Neural progenitor cell (in vitro differentiated cells): ENCODE measurements at places on chromosomes 4 and X. TPM values are rescaled to one million over a fixed set of nuclear protein-coding genes. Genes with fewer than 3 reads are reported as not detected.

- DNase-seq = no peak
These were observed 6.0 kb downstream of the PLXNB3 start for GRCh38 chrX:153769865-153770600.

SPACA5 gene
- 9.6 TPM in 1 of 2 replicates, not detected in the other for total RNA-seq

ANOS1 gene
- 31.3 and 45.7 TPM in 2 replicates for total RNA-seq

- DNase-seq = no peak
These were observed 36.7 kb upstream of the STPG2 start for GRCh38 chr4:98179951-98180350.

GRCh38 chr4:186642998-186643397 lies 80.7 kb downstream of the FAT1 start:
- DNase-seq = no peak

DNA sequence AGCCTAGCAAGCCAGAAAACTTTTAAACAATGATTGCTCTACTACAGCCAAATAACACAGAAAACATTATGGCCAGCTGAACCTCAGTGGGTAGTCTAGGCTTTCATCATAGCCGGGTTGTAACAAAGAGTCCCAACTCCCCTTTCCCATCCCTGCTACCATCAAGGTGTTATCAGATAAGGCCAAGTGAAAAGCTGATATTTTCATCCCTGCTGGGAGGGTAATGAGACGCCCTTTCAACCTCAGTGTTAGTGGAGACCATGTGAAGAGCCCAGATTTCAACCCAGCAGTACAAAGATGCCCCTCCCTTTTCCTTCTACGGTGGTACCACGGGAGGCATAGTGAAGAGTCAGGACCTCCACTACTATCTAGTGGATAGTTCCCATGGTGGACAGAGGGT lies 433.7 kb downstream of the GPM6A start:
- no peak for DNase-seq

- no peak for DNase-seq
These were observed 6.5 kb upstream of the GJB1 start for GRCh38 chrX:71216485-71216884.

MAGEB17 gene
- total RNA-seq = 0.09 TPM in 1 of 2 replicates, not detected in the other

DNA sequence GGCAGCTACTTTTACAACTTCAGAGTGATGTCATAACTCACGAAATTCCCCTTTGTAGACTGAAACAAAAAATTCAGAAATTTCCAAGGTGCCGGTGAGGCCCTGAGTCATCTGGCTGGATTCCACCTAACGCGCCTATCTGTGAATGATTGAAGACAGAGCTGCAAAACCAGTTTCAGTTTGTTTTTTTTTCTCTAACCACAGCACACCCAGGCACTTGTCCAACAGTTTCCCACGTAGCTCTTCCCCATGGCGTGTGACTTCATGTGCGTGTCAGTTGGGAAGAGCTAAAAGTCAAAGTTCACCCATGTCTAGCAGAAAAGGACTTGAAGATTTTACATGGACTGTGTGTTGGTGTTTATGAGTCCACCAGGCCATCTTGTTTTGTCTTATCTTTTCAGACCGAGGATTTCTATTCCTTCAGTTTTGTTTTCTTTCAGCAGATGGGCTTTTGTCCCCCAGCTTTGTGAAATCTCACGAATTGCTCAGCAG lies 16.4 kb downstream of the TCEANC start:
- DNase-seq = no peak

GRCh38 chr4:17204908-17205307 lies 306.5 kb upstream of the LDB2 start:
- DNase-seq = no peak

TFE3 gene
- total RNA-seq = 7.9 and 25.6 TPM in 2 replicates

DNA sequence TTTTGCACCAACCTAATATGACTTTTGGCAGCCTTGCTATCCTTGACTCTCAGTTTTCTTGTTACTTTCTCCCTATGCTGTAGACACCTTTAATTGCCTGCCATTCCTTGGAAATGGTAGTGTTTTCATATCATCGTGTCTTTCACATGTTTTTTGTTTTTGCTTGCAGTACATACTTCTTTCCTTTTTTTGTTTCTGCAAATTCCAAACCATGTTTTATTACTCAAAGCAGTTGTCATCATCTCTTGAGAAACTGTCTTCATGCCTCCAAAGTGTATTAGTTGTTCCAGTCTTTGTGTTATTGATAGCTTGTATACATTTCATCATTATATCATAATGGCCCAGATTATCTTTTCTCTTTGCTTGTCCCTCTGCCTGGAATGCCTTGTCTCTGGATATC lies 57.1 kb downstream of the PDLIM5 start:
- no peak for DNase-seq

DNA sequence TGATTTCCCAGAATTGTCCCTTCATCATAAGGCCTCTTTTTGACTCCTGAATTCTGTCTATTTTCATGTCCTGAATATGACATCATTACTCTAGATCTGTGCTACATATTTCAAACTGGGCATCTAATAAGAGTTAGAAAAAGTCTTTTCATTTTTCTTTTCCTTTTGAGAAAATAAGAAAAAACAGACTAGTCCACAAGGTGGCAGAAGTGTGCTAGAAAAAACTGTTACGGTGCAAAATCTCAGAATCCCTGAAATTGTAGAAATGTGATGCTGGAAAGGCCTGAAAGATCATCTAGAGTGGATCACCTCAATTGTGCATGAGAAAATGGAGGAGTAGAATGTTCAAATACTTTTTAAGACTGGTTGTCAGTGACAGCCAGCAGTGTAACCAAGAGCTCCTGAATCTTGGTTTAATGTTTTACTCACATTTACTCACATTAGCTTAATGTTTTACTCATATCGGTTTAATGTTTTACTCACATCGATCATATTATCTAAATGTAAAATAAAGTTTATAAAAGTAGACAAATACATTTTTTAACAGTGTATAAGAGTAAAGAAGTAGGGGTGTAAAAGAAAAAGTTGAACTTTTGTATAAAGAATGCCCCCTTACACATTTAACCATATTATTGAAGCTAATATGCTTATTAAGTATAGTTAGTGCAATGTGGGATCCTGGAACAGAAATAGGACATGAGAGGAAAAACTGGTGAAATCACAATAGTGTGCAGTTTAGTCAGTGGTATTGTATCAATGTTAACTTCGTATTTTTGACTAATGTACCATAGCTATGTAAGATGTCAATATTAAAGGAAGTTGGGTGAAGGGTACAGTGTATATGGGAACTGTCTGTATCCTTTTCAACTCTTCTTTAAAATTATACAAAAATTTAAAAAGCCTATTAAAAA lies 15.2 kb downstream of the ASB11 start:
- DNase-seq = peak; percentile 8

- no peak for DNase-seq
These were observed 14.0 kb downstream of the STOX2 start for GRCh38 chr4:183919141-183919540.

DNA sequence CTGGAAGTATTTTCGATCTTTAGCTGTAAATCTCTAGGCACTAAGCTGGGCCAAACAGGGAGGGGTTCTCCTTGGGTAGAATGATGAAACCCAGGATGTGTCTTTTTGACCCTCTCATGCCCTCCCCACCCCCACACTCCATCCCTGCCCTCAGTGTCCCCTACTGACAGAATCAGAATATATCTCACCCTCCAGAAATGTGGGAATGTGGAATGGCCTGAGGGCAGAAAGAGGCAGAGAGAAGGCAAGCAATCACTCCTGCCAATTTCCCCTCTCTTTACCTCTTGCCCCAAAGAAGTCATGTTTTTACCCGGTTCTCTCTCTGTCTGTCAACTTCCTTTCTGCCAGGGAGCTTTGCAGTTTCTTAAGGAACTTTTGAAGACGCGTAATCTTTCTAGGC lies 34.4 kb downstream of the RAP2C start:
- no peak for DNase-seq

- DNase-seq = no peak
These were observed 88.6 kb upstream of the DHRSX start for GRCh38 chrX:2589186-2590020.

GRCh38 chrX:19735244-19735643 lies 152.2 kb downstream of the SH3KBP1 start:
- DNase-seq = no peak
